ENCODE measurements at places on chromosomes 11 and 22.

DNA sequence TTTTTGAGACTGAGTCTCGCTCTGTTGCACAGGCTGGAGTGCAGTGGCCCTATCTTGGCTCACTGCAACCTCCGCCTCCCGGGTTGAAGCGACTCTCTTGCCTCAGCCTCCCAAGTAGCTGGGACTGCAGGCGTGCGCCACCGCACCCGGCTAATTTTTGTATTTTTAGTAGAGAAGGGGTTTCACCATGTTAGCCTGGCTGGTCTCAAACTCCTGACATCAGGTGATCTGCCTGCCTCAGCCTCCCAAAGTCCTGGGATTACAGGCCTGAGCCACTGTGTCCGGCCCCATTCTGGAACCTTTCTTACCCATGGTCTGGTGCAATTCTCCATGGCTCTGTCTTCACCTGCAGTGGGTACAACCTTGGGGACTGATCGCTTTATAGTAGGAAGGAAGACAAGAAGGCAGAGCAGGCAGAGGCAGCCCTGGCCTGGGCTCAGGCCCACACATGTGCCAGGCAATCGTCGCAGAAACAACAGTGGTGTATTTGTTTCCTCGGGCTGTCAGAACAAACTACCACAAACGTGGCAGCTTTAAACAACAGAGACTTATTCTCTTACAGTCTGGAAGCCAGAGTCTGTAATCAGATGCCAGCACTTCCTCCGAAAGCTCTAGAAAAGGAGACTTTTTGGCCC is 4.0 kb upstream of the PTGDR2 start:
- H3K4me1 ChIP-seq, result peaks cover 5% of the 10 kb centered on the region
- no peaks in the 10 kb centered on the region for H3K36me3 ChIP-seq
- H3K27me3 ChIP-seq, result no peaks in the 10 kb centered on the region

GRCh38 chr11:85752201-85752889 is 58.6 kb downstream of the SYTL2 start:
- peak overlapping the region; percentile 75 for H3K4me3 ChIP-seq
- H3K4me1 ChIP-seq, result peaks cover 59% of the 10 kb centered on the region

DNA sequence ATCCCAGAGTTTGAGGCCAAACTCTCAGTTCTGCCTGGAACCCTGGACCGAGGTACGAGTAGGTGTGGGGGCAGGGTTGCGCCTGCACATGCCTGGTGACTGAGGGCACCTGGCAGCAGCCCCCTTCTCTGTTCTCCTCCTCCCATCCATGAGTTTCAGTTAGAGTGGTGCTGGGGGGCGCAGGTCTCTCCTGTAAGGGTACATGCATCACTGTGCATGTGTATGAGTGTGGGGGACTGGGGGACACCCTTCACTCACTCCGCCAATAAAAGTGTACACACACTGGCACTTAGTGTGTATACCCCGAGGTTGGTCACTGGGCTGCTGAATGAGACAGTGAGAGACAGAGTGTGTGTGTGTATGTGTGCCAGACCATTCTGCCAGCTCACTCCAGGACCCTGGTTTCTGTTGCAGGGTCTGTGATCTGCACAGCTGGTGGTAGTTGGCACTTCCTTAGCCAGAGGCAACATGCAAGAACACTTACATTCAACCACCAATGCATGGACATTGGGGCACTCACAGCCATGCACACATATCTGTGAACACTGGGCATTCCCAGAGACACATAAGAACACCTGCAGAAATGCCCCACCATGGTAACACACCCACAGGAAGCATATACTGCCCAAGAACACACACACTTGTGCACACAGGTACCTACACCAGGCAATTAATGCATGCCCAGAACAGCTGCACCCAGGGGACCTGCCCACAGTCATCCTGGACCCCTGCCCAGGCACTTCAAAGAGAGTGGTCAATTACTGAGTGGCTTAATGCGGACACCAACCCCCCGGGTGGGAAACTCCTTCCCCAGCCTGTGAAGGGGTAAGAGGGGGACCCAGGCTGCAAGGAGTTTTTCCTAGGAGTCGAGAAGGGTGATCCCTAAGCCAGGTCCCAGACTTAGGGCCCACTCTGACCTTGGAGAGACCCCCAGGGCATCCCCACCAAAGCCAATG is 1.2 kb upstream of the NRXN2 start:
- H3K4me1 ChIP-seq, result peaks cover 22% of the 10 kb centered on the region
- H3K27ac ChIP-seq, result no peak overlapping the region
- no peak for DNase-seq
- peaks cover 25% of the 10 kb centered on the region for H3K27me3 ChIP-seq

DNA sequence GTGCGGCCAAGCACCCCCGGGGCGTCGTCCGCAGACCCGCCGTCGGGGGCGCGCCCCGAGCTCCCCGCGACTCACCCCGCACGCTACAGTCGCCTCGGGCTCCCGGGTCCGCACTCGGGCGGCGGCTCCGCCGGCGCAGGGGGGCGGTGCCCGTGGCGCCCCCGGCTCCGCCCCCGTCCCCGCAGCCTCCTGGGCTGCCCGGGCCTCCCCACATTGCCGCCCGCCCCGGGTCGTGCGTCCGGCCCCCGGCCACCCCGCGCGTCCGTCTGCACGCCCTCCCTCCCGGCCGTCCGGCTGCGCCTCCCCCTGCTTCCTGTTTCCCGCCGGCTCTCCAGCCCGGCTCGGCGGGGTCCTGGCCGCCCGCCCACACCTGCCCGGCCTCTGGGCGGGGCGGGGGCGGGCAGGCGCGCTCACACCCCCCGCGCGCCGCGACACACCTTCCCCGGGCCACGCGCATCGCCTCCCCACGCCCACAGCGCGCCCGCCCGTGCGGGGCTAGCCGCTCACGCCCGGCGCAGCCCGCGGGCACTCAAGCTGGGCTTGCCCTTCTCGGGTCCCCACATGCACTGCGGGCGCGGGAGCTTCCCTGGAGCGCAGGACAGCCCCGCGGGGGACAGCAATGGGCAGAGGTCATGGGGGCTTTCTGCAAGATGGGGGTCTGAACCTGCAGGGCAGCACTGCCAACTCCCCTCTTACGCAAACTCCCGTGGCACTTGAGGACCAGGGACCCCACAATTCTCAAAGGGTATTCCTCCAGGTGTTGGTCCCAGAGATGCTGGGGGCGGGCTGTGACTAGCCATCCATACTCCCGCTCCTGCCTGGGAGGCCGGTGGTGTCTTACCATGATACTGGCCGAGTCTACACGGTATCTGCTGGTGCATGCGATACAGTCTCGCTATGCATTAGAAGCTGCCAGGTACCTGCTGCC is at the start of gene CARD10:
CARD10 (minus strand) TSS at position 148 of the 928 bp plus-strand sequence. CDS start 215 bp downstream, outside the sequence.
- no peak for DNase-seq
- H3K27ac ChIP-seq, result peak within 1 kb of the TSS; percentile 70
- peaks cover 5% of the 10 kb centered on the region for H3K4me1 ChIP-seq
- H3K36me3 ChIP-seq, result peaks cover 5% of the 10 kb centered on the region
- peaks cover 50% of the 10 kb centered on the region for H3K27me3 ChIP-seq

DNA sequence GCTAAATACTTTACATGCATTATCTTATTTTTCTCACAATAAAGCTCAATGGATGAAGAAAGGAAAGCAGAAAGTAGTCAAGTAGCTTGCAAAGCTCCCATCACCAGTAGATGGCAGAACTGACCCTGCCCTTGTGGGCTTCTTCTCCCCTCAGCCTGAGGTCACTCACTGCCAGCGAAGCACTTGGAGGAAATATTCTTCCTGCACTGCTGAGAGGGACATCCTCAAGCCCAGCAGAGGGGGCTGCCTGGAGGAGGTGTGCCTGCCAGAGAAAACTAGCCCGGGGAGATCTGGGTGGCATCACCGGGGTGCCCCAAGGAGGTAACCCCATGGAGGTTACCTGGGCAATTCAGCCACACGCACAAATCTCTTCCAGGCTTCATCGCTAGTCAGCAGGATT is 6.6 kb downstream of the APOL4 start:
- peaks cover 43% of the 10 kb centered on the region for H3K27me3 ChIP-seq
- H3K36me3 ChIP-seq, result no peaks in the 10 kb centered on the region
- peaks cover 15% of the 10 kb centered on the region for H3K4me1 ChIP-seq
- peak overlapping the region; percentile 32 for H3K27ac ChIP-seq
- no peak for DNase-seq

- peaks cover 12% of the 10 kb centered on the region for H3K4me1 ChIP-seq
- H3K27me3 ChIP-seq, result no peaks in the 10 kb centered on the region
- H3K4me3 ChIP-seq, result peak overlapping the region; percentile 95
- DNase-seq, result no peak
These were observed 868 bp downstream of the TEF start for GRCh38 chr22:41382610-41383009.

GRCh38 chr11:65591939-65592857 is 3.4 kb downstream of the KCNK7 start:
- no peak overlapping the region for H3K4me3 ChIP-seq
- H3K27me3 ChIP-seq, result no peaks in the 10 kb centered on the region
- no peaks in the 10 kb centered on the region for H3K36me3 ChIP-seq
- H3K27ac ChIP-seq, result no peak overlapping the region
- DNase-seq, result no peak
- H3K4me1 ChIP-seq, result peaks cover 26% of the 10 kb centered on the region

GRCh38 chr11:75603791-75604736 is 42.0 kb downstream of the SERPINH1 start:
- no peak for DNase-seq
- H3K4me1 ChIP-seq, result peaks cover 2% of the 10 kb centered on the region
- H3K36me3 ChIP-seq, result no peaks in the 10 kb centered on the region
- H3K27me3 ChIP-seq, result peaks cover 64% of the 10 kb centered on the region

- H3K36me3 ChIP-seq, result peaks cover 7% of the 10 kb centered on the region
- H3K27ac ChIP-seq, result peak overlapping the region; percentile 32
- DNase-seq, result no peak
These were observed 62.0 kb downstream of the TBC1D22A start for GRCh38 chr22:46824344-46824909.

DNA sequence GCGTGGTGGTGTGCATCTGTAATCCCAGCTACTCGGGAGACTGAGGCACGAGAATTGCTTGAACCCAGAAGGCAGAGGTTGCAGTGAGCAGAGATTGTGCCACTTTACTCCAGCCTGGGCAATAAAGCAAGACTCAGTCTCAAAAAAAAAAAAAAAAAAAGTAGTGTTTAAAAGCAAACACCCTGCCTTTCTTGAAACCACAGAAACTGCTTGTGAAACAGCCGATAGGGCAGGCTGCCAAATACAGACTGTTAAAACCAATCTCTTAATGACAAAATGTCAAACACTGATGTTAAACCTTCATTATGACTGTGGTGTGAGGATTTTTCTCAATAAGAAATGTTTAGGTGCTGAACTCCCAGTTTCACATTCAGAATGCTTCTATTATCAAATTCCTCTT is 27.3 kb downstream of the MARK2 start:
- no peaks in the 10 kb centered on the region for H3K27me3 ChIP-seq
- H3K36me3 ChIP-seq, result peaks cover 3% of the 10 kb centered on the region
- peak; percentile 27 for DNase-seq
- peaks cover 64% of the 10 kb centered on the region for H3K4me1 ChIP-seq

DNA sequence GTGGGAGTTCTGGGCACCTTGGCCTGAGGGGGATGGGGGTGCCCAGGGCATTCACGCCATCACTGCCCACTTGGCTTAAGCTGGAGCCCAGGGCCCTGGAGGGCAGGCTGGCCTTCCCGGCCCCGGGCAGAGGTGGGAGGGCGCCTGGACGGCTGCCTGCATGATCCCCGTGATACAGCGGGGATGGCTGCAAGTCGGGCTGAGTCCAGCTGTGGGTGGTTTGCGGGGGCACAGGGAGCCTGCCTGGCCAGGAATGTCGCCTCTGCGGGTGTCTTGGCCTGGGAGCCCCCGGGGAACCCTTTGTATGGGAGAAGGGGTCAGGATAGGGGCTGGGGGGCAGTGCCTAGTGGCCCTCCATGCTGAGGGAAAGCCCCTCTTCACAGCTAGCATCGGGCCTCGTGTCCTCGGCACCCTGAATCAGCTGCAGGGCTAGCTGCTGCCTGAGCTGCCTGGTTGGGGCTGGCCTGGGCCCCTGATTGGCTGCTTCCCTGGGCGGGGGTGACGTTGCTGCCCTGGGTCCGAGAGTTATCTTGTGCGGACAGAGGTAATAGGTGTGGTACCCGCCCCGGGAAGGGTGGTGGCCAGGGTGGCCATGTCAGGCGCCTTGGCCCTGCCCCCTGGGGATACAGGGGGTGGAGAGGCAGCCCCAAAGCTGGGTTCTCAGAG is 8.3 kb downstream of the BRSK2 start:
- no peaks in the 10 kb centered on the region for H3K36me3 ChIP-seq
- H3K27ac ChIP-seq, result no peak overlapping the region
- H3K4me1 ChIP-seq, result peaks cover 3% of the 10 kb centered on the region
- peaks cover 15% of the 10 kb centered on the region for H3K27me3 ChIP-seq

DNA sequence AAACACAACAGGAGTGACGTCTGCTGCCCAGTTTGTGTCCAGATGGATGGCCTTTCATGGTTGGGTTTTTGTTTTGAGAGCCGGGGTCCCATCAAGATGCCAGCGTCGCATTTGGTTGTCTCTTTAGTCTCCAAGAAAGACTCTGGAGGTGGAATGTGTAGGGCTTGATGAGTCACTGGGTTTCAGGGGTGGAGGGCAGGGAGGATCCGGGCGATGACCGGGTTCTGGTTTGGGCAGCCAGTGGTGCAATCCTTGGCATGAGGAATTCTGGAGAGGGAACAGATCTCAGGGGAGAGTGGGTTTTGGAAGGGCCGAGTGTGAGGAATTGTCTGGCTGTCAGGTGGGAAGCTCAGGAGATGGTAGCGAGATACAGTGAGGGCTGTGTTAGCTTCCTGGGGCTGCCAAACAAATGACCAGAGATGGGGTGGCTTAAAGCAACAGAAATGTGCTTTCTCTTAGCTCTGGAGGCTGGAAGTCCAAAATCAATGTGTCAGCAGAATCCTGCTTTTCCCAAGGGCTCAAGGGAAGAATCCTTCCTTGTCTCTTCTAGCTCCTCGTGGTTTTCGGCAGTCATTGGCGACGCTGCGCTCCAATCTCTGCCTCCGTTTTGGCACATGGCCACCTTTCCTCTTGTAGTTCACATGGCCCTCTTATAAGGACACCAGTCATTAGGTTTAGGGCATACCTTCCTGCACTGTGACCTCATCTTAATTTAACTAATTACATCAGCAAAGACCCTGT is 26.4 kb upstream of the PPFIA1 start:
- no peaks in the 10 kb centered on the region for H3K4me1 ChIP-seq
- H3K27ac ChIP-seq, result no peak overlapping the region
- H3K36me3 ChIP-seq, result peaks cover 4% of the 10 kb centered on the region
- H3K27me3 ChIP-seq, result peaks cover 18% of the 10 kb centered on the region

- H3K4me1 ChIP-seq, result no peaks in the 10 kb centered on the region
- H3K27ac ChIP-seq, result no peak overlapping the region
- no peak overlapping the region for H3K4me3 ChIP-seq
- no peak for DNase-seq
- no peaks in the 10 kb centered on the region for H3K27me3 ChIP-seq
- H3K36me3 ChIP-seq, result no peaks in the 10 kb centered on the region
These were observed 8.3 kb upstream of the PIM3 start for GRCh38 chr22:49951986-49952896.
